Stromal cell of bone marrow (primary cell): ENCODE measurements at places on chromosomes 7 and 10.

DNA sequence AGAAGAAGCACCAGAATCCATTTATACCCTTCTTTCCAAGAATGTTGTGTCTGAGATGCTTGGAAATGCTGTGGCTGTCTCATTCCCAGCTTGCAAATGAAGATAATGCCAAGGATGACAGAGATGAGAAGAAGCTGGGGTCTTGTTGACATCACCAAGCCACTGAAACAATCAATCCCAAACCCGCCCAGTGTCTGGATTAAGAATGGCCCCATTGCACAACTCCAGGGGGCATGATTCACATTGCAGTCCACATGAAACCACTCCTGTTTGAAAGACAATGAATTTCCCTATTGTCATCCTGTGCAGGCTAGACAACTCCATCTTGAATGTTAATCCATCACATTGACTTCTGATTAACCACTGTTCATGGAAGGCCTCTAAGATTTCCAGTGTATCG lies 28.6 kb downstream of the SORBS1 start:
- no peak for DNase-seq

- DNase-seq: peak; percentile 10
Observed at GRCh38 chr10:122648599-122649428, 50.8 kb downstream of the C10orf120 start.

DNA sequence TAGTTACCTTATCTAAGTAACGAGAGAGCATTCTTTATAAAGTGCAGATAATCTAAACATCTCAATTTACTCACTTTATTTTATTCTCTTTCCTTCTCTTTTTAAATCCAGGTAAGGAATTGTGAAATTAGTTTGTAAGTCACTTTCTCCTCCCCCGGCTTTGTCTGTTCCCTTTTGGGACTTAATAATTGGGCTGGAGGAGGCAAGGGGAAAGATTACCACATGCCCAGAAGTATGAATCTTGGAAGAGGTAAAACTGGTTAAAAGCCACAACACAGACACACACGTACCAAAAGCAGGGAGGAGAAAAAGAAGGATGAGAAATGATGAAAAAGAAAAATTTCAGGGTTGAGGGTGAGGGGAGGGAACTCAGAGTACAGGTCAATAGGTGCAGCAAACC lies 63.3 kb upstream of the LRRC17 start:
- DNase-seq: no peak

DNA sequence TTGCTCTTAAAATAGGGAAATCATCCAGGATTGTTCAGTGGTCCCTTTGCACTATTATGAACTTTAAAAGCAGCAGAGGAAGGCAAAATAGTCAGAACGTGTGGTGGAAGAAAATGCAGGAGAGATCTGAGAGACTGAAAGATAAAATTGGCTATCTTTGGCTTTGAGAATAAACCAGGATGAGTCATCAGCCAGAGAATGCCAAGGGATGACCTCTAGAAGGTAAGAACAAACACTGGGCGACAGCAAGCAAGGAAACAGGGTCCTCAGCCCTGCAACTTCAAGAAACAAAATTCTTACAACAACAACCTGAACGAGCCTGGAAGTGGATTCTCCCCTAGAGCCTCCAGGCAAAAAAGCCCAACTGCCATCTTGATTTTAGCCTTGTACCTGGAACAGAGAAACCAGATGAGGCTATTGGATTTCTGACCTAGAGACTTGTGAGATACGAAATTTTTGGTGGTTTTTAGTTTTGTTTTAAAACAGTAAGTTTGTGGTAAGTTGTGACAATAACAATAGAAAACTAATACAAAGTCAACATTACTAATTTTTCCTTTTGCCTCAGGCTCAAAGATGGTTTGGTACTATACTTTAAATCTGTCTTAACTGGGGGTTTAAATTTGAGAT lies 130.2 kb upstream of the CNTNAP2 start:
- no peak for DNase-seq

DNA sequence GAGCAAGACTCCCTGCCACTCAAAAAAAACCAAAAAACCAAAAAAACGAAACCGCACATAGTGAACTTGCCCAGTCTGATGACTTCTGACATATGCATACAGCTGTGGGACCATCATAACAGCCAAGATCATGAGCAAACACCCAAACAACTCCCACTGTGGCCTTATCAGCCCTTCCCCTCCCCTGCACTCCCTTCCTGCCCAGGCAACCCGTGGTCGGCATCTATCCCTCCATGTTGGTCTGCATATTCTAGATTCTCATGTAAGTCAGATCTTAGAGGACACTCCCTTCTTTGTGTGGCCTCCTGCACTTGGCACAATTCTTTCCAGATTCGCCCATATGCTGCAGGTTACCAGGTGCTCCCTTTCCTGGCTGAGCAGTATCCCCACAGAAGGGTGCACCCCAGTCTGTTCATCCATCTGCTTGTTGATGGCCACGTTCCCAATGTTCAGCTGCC lies 72.8 kb downstream of the GNA12 start:
- no peak for DNase-seq

GRCh38 chr7:14048889-14049288 lies 59.4 kb upstream of the ETV1 start:
- DNase-seq: no peak

GRCh38 chr10:67934336-67934735 lies 49.9 kb downstream of the SIRT1 start:
- DNase-seq: no peak

GRCh38 chr7:130148561-130148960 lies 56.6 kb downstream of the TMEM209 start:
- no peak for DNase-seq

GRCh38 chr10:11553773-11554381 lies 57.6 kb downstream of the USP6NL start:
- DNase-seq: no peak

DNA sequence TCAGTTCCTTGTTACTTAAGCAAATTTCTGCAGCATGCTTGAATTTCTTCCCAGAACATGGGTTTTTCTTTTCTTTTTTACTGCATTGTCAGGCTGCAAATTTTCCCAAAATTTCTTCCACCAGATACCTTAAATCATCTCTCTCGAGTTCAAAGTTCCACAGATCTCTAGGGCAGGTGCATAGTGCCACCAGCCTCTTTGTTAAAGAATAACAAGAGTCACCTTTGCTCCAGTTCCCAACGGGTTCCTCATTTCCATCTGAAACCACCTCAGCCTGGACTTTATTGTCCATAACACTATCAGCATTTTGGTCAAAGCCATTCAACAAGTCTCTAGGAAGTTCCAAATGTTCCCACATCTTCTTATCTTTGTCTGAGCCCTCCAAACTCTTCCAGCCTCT lies 389.2 kb downstream of the NXPH1 start:
- DNase-seq: no peak
